ENCODE measurements at places on chromosomes 13 and 19.
A peak's percentile ranks its signal among the peaks of the same experiment; 100 is the strongest.

- DNase-seq, result no peak
Observed at GRCh38 chr19:10730932-10731331, 13.1 kb downstream of the DNM2 start.

- DNase-seq, result no peak
Observed at GRCh38 chr19:10001899-10002298, 8.4 kb downstream of the COL5A3 start.

DNA sequence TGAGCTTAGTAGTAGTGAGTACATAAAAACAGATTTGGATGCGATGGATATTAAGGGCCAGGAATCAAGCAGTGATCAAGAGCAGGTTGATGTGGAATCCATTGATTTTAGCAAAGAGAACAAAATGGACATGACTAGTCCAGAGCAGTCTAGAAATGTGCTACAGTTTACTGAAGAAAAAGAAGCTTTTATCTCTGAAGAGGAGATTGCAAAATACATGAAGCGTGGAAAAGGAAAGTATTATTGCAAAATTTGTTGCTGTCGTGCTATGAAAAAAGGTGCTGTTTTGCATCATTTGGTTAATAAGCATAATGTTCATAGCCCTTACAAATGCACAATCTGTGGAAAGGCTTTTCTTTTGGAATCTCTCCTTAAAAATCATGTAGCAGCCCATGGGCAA is 11.4 kb downstream of the CHAMP1 start:
- no peak for DNase-seq

GRCh38 chr13:100942742-100943141 is 268.1 kb upstream of the TMTC4 start:
- no peak for DNase-seq

DNA sequence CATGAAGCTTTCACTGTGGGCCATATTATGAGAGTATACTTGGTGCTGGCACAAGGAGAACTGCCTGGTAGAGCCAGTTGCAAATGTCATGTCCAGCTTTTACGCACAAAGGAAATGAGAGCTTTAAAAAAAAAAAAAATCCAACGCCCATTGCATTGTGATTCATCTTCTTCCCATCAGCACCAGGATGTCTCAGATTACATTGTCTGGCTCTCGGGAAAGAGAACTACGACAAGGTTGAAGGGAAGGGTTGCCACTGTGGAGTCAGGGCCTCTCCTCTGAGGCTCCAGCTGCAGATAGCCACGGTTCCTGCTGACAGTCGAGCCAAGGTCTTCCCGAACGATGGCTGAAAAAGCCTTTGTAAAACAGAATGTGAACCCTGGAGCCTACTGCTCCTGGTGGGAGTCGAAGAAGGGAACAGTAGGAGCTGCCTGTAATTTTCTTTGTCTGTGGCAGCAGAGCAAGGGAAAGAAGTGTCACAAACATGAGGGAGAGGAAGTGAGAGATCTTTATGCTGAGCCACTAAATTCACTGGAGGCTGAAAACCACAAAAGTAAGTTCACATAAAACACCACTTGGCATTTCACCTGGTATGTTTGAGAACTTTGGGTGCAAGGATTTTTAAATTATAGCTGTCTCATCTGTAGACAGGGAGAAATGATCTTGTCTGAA is 704.7 kb downstream of the DIAPH3 start:
- DNase-seq, result no peak

DNA sequence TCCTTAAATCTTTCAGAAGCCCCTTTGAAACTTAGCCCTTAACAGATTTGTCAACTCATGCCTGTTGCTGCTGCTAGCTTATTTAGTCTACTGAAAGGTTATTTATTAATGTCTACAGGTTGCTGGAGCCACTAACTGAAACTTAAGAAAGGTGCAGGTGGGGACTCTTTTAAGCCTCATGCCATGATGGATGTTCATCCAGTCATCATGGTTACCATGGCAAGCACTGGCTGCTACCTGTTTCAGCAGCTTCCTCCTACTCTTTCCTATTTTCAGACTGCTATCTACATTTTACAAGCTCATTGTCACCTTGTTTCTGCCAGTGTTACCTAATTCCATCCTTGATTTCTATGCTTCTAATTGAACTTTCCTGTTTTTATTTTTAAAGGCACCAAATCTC is 27.1 kb downstream of the DGKH start:
- DNase-seq, result no peak

DNA sequence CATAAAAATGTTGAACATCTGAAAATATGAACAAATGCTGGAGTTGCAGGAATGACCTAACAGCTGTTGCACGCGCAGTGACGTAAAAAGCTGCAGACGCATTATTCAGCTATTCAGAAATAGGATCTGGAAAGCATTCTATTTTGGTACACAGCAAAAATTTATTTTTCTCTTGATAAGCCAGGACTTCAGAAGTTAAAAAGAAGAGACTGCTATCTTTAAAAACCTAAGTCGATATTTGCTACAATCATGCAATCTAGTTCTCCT is 36.9 kb upstream of the STARD13 start:
- no peak for DNase-seq

DNA sequence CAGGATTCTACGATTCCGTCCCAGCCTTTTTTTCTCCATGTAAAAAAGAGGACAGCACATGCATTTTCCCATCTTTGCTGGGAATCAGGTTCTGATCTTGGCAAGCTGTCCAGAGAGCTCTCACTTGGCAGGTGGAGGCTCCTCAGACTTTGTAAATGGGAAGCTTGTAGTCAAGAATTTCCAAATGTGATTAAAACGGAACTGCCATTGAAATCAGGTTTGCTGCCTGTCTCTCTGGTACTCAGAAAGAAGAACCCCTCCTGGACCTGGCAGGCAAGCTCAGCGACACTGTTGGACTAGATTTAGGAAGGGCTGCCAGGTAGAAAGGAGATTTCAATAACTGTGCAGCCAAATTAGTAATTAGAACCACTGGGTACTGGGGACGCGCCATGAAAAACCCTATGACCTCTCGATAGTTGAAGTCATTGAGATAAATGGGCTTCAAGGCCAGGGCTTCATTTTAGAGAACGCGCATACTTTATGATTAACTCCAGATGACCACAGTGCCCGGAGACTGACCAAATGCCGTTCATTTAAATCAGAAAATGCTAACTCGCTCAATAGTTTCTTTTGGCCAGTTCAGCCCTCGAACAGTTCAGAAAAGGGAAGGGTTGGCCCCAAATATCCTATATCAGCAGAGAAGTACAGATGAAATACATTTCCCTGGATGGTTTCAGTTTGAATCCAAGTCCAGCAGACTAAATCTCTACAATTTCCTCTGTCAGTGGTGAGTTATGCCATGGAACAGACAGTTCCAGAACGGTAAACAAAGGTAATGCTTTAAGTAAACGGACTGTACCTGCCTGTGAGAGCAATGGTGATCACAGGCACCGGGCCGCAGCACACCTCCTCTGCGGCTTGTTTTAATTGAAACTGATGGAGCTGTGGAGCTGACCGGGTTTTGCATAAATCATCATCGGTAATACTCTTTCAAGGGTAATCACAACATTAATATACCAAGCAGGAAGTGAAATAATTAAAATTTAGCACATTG is 517.4 kb downstream of the RFC3 start:
- DNase-seq, result no peak

DNA sequence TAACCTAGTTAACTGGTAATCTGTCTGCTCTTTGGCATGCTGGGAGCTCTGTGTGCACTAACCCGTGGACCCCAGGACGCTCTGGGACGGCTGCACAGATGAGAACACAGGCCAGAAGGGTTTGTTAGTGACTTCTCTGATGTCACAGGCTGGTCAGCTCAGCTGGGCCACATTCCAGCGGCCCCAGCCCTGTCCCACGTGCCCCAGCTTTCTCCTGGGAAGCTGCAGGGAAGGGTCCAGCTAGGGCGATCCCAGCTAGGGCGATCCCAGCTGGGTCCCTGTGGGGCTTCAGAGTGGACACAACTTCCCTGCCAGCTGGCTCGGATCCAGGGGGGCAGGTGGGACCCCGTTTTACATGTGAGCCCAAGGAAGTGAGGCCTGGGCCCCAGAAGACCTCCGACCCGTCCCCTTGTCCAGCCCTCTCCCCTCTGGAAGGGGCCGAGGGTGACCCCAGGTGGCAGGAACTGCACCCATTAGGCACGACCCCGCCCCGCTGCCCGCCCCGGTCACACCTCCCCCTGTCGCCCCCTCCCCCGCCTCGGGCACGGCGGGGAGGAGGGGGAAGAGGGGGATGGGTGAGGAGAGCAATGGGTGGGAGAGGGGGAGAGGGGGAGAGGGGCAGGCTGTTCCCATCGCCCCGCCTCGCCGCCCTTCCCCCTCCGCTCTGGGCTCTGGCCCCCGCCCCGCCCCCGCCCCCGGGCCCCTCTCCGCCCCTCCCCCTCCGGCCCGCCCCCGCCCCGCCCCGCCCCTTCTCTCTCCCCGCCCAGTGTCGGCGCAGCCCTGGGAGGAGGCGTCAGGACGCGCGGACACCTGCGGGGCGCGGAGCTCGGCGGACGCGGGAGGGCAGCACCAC is 75.2 kb upstream of the MCF2L start:
- peak; percentile 8 for DNase-seq

DNA sequence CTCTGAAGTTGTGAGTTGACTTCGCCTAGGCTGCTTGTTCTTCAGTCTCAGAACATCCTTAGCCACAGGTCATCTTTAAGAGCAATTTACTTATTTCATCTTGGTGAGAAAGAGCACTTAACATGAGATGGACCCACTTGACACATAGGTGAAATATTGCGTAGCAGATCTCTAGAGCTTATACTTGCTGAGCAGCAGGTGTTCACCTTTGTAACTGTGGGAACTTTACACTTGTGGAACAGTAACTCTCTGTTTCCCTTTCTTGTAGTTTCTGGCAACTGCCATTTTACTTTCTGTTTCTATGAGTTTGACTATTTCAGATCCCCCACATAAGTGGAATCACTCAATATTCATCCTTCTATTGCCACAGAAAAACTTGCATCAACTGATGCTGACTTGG is 95.7 kb downstream of the SLC10A2 start:
- DNase-seq, result no peak

DNA sequence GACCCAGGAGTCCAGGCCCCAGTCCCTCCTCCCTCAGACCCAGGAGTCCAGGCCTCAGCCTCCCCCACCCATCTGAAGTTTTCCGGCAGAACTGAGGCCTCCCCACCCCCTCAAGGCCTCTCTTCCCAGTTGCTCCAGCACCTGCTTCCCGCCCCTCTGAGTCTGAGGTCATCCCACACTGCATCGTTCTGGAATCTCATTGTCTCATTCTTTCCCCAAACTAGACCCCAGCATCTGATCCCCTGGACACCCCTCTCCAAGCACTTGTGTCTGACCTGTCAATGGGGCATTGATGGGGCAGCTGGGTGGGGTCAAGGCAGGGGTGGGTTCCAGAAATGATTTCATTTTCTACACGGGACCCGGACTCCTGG is 793 bp upstream of the SBK2 start:
- DNase-seq, result no peak

DNA sequence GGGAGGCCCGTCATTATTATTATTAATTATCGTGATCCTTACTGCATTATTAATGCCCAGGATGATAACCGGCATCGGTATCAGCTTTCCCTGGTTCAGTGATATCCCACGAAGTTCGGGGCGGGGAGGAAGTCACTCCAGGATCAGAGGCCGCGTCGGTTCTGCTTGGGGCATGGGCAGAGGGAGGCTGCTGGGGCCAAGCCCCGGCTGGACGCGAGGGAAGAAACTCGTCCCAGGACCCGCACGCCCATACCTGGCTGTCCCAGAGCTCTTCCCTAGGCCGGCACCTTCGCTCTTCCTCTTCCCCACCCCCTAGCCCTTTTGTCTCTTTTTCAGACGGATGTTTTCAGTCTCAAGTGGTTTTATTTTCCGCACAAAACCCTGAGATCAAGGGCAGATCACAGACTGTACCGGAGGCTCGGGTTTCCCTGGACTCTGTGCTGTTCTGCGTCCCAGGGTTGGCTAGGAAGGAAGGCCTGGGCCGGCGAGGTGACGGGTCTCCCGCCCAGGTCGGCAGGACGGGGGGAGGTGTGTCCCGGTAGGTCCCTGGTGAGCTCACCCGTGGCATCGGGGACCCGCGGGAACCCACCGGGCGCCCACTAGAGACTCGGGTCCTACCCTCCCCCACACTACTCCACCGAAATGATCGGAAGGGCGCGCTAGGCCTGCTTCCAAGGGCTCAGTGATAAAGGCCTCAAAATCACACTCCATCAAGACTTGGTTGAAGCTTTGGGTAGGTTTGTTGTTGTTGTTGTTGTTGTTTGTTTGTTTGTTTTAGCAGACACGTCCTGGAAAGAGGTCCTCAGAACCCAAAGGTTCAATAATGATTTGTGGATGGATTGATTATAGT is 7.9 kb downstream of the ZIC2 start:
- DNase-seq, result no peak

All from CD4-positive, alpha-beta T cell treated with Interleukin-15 for 4 hours (primary cell).